ENCODE measurements at places on chromosomes 13 and 19.

- no peak for DNase-seq
Observed at GRCh38 chr13:46354156-46355087, 32.6 kb downstream of the RUBCNL start.

- DNase-seq, result no peak
Observed at GRCh38 chr19:8224394-8225145, 15.4 kb downstream of the CERS4 start.

- no peak for DNase-seq
Observed at GRCh38 chr19:44803442-44804428, 5.2 kb upstream of the BCAM start.

DNA sequence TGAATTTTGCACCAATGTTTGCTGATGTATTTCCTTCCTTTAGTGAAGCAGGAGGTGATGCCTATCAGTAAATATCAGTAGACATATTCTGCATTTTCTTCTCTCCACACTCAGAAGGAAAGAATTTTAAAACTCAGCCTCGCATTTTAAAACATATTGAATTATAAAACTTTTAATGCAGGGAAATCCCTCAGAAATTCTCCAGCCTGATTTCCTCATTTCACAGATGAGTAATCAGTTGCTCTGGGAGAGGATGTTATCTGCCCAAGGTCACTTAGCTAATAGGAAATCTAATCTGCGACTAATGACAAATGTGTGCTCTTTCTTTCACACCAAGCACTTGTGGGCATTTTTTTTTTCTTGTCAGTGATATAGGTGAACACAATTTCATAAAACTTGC lies 320.6 kb downstream of the ITGBL1 start:
- DNase-seq, result no peak

DNA sequence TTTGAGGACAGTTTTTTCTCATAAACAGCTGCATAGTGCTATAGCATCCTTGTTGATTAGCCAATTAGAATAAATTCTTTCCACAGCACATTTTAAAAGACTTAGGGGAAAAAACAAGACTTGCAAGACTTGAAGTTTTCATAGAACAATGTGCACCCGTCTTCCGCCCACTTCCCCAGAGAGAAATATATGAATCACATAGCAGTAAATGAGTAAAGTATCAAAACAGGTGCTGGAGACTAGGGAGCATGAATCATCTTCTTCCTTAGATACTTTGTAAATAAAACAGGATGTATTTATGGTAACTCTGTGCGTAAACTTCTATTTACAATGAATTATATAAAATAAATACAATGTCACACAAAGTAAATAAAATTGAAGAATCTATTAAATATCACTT lies 75.1 kb downstream of the COL4A2 start:
- DNase-seq, result no peak

DNA sequence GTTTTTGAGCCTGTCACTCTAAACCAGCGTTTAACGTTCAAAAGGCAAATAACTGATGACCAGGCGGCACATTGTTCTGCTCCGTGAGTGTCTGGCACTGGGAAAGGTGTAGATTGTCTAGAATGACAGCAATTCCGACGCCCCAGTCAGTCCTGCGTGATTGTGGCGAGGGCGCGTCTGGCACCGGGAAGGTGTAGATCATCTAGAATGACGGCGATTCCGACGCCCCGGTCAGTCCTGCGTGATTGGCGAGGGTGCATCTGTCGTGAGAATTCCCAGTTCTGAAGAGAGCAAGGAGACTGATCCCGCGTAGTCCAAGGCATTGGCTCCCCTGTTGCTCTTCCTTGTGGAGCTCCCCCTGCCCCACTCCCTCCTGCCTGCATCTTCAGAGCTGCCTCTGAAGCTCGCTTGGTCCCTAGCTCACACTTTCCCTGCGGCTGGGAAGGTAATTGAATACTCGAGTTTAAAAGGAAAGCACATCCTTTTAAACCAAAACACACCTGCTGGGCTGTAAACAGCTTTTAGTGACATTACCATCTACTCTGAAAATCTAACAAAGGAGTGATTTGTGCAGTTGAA lies 26.1 kb upstream of the NDUFS7 start:
- DNase-seq, result no peak

DNA sequence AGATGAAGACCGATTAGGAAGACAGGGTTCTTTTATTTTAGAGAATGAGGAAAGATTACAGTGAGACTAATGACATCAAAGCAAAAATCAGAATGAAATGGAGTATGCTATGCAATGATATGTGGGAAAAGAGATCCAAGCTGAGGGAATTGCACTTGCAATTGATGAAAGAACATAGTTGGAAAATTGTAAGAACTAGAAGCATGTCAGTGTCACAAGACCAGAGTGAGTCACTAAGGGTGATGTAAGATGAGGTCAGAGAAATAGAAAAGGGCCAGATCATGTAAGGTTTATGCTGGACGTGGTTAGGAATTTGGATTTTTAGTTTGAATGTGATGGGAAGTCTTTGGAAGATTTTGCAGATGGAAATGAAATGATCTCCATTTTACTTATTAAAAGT lies 1937.3 kb downstream of the OLFM4 start:
- no peak for DNase-seq

DNA sequence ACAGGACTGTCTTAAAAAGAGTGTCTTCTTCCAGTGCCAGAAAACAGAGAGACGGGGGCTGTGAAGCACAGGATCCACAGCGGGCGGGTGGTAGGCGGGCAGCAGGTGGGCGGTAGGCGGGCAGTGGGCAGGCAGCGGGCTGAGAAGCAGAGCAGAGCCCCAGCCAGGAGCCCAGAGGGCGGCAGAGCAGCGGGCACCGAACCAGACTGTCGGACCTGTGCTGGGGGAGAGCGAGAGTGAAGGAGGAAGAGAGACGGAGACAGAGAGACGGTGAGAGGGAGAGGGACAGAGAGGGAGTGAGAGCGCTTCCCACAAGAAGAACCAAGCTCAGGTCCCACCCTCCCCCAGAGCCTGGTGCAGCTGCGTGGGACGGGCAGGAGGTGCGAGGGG lies 30.3 kb downstream of the RASA3 start:
- no peak for DNase-seq

- DNase-seq, result no peak
Observed at GRCh38 chr19:31838163-31838815, 489.1 kb upstream of the TSHZ3 start.
